ENCODE measurements at places on chromosomes 11 and 22.

GRCh38 chr11:2581151-2581930 is 118.5 kb downstream of the KCNQ1OT1 start:
- DNase-seq, result no peak

GRCh38 chr11:64373598-64373974 is 14.6 kb downstream of the RPS6KA4 start:
- DNase-seq, result no peak

DNA sequence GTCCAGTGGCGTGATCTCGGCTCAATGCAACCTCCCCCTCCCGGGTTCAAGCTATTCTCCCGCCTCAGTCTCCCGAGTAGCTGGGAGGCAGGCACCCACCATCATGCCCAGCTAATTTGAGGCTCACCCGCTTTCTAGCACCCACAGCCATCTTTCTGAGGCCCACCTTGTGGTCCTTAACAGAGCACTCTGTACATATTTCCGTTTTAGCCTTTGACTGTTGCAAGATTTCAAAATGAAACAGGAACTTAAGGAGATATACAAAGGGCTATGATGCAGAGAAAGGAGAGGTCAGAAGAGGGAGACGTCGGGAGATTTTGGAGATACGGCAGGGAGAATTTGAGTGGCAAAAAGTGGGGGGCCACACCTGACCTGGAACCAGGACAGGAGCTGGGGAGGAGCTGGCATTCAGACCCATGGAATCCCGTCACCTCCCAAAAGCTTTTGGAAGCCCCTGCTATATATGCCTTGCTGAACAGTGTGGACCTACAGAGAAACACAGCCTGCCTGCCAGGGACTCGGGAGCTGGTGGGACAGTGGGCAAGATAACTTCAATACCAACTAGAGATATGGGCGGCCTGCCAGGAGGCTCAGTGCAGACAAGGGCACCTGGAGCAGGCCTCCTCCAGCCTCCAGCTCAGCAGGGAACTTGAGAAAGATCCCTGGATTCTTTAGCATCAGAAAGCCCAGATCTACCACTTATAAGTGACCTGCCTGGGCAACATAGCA is 8.0 kb upstream of the CLCF1 start:
- DNase-seq, result no peak

DNA sequence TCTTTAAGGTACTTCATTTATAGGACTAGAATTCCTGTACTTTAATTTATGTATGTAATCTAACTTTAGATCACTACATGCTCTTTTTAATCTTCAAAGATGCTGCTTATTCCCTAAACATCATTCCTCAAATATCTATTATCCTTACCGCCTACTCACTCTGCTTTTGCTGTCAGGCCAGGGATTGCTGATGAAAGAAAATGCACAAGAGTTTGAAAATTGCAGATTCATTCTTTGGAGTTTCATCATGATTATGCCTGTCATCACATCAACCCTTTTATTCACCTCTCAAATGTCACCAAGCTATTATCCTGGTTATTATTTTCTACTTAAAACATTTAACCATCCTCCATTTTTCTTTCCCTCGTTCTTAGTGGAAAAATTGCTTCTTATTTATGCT is 802.7 kb downstream of the METTL15 start:
- no peak for DNase-seq

DNA sequence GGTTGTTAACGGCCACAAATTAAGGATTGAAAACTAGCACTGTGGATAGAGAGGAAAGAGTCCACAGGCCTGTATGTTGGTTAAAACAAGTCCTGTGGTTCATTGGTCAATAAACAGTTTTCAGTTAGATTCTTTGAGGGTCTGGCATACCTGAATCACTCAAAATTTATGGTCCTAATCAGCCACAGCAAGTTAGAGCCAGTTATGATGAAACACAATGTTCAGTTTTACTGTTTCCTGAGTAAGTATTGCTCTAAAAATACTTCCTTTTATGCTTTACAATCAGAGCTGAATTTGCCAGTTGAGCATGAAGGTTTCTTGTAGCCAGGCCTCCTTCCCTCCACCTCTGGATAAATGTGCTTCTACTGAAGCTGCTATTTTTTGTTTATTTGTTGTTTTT is 12.9 kb upstream of the CAT start:
- no peak for DNase-seq

GRCh38 chr22:37911697-37912096 is 5.6 kb downstream of the MICALL1 start:
- DNase-seq, result no peak

DNA sequence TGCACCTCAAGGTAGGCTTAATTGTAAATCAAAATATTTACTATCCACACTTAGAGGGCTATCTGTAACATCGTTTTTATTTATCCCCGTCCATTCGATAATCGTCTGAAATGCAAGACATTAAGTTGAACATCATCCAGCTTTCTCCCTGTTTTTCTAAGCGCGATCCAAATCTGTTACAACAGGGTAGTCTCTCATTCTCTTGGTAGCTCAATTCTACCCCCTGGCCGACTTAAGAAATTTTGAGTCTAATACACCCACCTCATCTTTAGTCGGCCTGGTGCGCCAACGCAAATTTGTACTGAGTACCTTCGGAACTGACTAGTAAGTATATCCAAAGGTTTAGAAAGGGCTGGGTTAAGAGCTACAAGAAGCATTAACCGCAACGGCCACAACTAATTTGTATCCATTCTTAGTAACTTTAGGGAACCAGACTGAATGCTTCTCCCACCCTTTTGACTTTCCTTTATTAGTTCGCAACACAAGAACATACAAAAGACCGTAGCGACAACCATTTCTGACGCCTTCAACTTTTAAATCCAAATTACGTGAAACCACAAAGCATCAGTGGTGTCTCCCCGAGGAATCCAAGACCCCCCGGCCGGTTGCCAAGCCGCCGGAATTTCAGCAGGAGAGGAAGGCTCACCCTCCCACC is 1.0 kb upstream of the ZNF143 start:
- DNase-seq, result peak; percentile 27

DNA sequence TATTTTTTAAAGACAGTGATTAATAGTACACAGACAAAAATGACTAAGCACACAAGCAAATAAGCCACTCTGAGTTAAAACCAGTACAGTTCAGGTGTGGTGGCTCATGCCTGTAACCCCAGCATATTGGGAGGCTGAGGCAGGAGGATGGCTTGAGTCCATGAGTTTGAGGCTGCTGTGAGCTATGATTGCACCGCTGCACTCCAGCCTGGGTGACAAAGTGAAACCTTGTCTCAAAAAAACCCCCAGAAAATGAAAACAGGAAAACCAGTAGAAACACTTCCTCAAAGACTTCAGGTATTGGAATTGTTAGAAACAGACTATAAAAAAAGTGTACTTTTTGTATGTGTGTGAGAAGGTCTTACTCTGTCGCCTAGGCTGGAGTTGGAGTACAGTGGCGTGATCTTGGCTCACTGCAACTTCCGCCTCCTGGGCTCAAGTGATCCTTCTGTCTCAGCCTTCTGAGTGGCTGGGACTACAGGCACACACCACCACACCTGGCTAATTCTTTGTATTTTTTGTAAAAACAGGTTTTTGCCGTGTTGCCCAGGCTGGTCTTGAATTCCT is 33.0 kb downstream of the PPP6R2 start:
- DNase-seq, result no peak

DNA sequence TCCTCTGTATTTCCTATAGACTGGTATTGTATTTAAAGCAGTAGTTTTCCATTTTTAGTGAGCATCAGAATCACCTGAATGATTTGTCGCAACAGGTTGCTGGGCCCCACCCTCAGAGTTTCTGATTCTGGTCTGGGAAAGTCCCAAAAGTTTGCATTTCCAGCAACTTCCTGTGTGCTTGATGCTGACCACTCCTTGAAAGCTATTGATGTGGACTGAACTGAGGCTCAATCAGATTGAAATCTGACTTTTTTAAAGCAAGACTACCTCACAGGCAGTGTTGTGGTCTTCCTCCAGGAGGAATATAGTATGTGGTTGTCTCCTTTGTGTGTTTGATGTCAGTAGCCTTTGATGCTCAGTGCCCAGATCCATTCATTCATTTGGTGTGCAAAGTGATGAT is 17.2 kb upstream of the MPZL2 start:
- DNase-seq, result no peak

DNA sequence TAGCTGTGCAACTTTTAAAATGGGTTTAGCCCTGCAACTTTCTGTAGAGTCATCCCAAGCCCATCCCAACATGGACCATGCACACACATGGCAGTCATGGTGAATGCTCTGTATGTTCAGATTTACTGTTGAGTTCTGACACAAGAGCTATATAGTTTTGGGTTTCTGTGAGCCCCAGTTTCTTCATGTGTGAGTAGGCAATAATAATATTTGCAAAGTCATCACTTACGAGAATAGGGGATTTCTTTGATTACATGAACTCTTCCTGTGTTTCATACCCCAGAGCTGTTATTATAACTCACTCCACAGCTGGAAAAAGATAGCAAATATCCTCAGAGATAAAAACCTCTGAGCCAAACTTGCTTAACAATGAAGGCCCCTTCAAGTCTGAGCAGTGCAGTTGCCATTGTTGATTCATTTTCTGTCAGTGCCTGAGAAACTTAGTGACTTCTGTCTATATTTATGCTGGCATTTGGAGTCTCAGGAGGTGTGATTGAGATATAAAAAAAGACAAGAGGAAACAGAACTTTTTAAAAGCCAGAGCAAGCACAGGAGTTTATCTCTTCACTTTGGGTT is 767.9 kb upstream of the API5 start:
- DNase-seq, result no peak

DNA sequence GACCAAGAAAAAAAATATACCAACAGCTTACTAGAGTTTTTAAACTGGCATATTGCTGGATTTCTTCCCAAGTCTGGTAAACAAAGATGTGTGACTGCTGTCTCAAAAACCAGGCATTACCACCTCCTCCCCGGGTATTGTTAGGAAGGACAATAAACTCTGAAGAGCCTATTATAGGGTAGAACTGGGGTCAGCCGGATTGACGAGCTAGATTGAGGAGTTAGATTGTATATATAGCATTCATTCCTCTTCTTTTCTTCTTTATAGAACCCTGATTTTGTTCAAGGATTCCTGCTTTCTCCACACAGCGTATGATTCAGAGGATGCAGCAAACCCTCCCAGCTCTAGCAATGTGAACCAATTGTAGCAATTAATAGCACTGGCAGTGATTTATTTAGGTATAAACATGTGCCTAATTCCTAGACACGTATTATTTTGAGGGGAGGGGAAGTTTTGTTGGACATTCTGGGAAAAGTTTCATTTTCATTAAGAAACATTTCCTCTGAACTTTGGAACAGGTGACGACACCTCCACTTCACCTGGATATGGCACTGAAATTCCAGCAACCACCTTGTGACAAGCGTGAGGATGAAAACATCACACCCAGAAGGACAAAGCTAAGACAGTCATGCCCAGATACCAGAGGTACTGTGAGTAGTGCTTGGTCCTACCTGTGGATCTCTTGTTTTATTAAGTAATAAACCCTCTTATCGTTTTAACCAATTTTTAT is 679.4 kb upstream of the KIRREL3 start:
- no peak for DNase-seq

- no peak for DNase-seq
These were observed 186.3 kb downstream of the C11orf91 start for GRCh38 chr11:33514079-33514925.

DNA sequence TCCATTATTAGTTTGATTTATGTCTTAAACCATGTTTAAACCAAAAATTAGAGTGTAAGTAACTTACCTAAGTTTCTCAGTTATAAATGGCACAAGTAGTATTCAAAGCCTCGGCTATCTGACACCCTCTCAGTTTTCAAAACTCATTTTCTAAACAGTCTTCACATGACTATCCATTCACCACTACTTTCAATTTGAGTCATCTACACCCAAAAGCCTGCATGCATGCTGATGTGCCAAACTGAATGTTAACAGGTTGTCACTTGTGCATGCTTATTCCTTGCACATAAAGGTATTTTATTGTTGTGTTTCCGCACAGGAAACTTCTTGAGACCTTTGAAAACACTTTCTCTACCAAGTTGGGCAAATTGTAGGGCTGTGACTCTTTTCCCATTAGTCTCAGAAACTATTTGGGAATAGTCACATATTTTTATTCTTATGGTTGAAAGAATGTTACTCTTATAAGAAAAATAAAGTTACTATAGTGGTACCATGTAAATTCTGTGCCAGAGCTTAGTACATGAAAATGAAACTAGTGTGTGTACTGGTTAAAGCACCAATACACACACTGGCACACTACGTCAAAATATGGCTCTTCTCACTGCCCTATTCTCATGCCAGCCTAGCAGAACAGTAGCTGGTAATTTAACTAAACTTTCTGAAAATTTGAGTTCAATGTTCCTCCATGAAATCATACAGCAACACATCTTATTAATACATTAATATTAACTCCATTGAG is 2.2 kb upstream of the OR51E2 start:
- no peak for DNase-seq

- DNase-seq, result no peak
These were observed 35.3 kb upstream of the ARHGAP20 start for GRCh38 chr11:110747531-110747930.

GRCh38 chr11:43989162-43989981 is 46.9 kb downstream of the C11orf96 start:
- DNase-seq, result no peak

- DNase-seq, result no peak
These were observed 28.7 kb downstream of the CEP164 start for GRCh38 chr11:117356126-117356890.

DNA sequence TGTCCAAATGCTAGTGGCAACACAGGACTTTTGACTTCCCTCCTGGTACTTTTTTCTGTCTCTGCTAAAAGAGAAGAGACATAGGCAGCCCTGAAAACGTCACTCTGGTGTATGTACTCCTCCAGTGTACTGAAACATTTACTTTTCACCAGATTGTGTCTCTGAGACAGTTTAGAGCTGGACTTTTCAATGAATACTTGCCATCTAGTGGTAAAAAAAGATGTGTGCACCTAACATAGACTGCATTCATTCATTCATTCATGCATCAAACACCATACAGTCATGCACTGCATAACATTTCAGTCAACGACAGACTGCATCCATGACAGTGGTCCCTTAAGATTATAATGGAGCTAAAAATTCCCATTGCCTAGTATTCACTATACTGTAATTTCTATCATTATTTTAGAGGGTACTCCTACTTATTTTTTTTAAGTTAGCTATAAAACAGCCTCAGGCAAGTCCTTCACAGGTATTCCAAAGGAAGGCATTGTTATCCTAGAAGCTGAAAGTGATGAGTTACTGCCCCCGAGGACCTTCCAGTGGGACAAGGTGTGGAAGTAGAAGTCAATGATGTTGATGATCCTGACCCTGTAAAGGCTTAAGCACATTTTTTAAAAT is 186.2 kb downstream of the SPON1 start:
- DNase-seq, result no peak

- DNase-seq, result no peak
These were observed 35.3 kb upstream of the LRRC32 start for GRCh38 chr11:76705826-76706225.

GRCh38 chr11:126874831-126875230 is 125.7 kb downstream of the KIRREL3 start:
- DNase-seq, result no peak

GRCh38 chr11:64849598-64850356 is 5.3 kb upstream of the CDC42BPG start:
- DNase-seq, result no peak

- no peak for DNase-seq
These were observed 57.0 kb downstream of the ANO1 start for GRCh38 chr11:70135142-70135541.

GRCh38 chr22:28373831-28374230 is 305.8 kb downstream of the TTC28 start:
- no peak for DNase-seq

- DNase-seq, result no peak
These were observed 2357.2 kb downstream of the LRRC4C start for GRCh38 chr11:39102236-39102635.

GRCh38 chr11:101030692-101031091 is 98.9 kb downstream of the PGR start:
- no peak for DNase-seq

- no peak for DNase-seq
These were observed 669 bp upstream of the BCR start for GRCh38 chr22:23179381-23180299.
